M059J (cell line): ENCODE measurements at places on chromosomes 16 and 17. TPM values are rescaled to one million over a fixed set of nuclear protein-coding genes. Genes with fewer than 3 reads are reported as not detected.

Gene CTRL
- total RNA-seq, result not detected in 2 replicates

Gene MOSMO
- total RNA-seq, result 15.6 and 16.2 TPM in 2 replicates

Gene SETD1A
- 1.4 and 3.9 TPM in 2 replicates for total RNA-seq

Gene CCL8
- 0.17 and 0.69 TPM in 2 replicates for total RNA-seq

Gene MYL11
- total RNA-seq, result not detected in 2 replicates

Gene SLFN14
- total RNA-seq, result not detected in 2 replicates

Gene MYH10
- 26.6 and 36.3 TPM in 2 replicates for total RNA-seq

Gene HOXB4
- total RNA-seq, result 0.20 and 0.57 TPM in 2 replicates

Gene SCIMP
- not detected in 2 replicates for total RNA-seq

Gene KIF2B
- not detected in 2 replicates for total RNA-seq

Gene OTOA
- not detected in 2 replicates for total RNA-seq

Gene CHMP6
- 8.0 and 19.7 TPM in 2 replicates for total RNA-seq

Gene ARL5C
- total RNA-seq, result not detected in 2 replicates

Gene MEFV
- total RNA-seq, result 0.39 TPM in 1 of 2 replicates, not detected in the other

Gene KCNH6
- not detected in 2 replicates for total RNA-seq

Gene PDIA2
- total RNA-seq, result 0.25 TPM in 1 of 2 replicates, not detected in the other

Gene FBXL16
- total RNA-seq, result 8.1 and 12.0 TPM in 2 replicates

Gene WNT3
- total RNA-seq, result 5.0 and 5.3 TPM in 2 replicates

Gene NUDT7
- total RNA-seq, result 5.1 and 8.9 TPM in 2 replicates

Gene C1QL1
- total RNA-seq, result 14.7 and 21.4 TPM in 2 replicates

Gene CYBC1
- total RNA-seq, result 45.1 and 55.5 TPM in 2 replicates

Gene QPRT
- 4.0 and 9.0 TPM in 2 replicates for total RNA-seq
